Activated CD8-positive, alpha-beta memory T cell treated with anti-CD3 and anti-CD28 coated beads, Interleukin-2, amount 50 U/mL, for 48 hours (primary cell): ENCODE measurements at places on chromosomes 3 and 15.

DNA sequence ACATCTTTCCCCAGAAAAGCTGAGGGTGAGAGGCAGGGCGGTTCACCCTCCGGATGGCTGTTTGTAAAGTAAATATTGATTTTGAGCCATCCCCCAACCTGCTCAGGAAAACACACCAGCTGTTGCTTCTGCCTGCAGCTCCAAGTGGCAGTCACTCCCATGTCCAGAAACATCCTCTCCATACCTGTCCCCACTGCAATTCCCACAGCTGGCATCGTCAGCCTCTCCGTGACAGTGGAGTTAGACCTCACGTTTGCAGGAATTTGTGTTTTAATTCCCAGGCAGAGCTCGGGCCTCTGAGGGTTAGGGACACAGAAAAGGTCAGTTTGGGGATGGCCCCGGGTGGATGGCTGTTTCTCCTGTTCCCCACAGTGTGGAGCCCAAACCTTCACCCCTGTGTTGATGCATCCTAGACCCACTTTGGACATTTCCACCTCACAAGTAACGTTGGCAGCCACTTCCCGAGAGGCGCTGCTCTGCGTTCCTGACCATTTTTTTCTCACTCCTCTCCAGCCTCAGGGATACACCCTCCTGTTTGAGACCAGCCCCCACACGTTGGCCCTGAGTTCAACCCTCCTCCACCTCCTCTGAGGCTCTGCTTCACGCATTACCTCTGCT lies 11.8 kb upstream of the FAM174B start:
- DNase-seq = no peak

GRCh38 chr3:195039180-195039843 lies 231.6 kb downstream of the XXYLT1 start:
- DNase-seq = no peak

GRCh38 chr3:127350172-127351050 lies 62.6 kb upstream of the PRR20G start:
- DNase-seq = no peak

GRCh38 chr3:49700453-49701128 lies 11.2 kb downstream of the RNF123 start:
- DNase-seq = no peak

DNA sequence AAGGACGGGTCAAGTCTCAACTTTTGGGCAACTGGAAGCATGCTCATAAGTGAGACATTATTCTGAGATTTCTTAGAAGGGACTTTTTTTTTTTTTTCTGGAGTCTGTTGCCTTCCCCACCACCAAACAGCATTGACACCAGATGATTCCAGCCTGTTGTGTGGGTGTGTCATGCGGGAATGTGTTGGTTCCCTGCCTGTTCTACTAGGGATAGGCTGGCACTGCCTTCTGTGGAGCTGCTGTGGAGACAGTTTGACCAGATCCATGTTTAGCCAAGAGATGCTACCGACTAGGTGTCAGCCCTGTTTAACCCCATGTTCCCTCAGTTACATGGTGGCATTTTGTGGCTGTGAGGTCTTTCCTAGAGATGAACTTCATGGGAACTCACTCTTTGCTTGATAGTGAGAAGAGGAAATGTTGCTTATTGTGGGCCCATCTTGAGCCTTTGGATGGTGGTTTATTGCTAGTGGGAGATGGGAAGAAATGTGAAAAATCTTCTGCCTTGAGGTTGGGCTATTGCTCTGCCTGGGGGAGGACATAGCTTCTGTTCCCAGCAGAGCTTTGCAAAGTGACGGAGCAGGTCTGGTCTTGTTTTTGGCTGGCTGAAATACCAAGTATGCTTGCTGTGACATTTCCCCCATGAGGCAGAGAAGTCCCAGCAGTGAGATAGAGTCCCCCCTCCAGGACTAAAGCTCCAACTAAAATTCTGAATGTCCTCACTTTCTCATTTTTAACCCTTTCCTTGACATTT lies 31.3 kb downstream of the TRAK1 start:
- DNase-seq = no peak

DNA sequence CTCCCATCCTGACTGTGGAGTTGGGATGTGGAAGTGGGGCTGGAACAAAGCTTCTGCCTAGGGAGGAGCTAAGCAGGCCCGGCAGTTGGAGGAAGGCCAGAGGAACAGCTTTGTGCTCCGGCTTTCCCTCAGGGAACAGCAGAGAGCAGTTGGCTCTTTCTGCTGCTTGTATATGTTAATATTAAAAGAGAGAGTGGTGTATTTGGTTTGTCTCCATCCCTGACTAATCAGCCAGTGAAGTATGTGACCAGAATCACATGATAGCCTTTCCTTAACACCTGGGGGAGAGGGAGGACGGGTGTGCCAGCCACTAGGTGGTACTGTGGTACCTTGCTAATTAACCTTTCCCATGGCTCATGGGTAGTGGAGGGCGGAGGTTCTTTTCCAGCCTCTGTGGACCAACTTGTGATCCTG lies 10.0 kb downstream of the EIF2B5 start:
- no peak for DNase-seq

DNA sequence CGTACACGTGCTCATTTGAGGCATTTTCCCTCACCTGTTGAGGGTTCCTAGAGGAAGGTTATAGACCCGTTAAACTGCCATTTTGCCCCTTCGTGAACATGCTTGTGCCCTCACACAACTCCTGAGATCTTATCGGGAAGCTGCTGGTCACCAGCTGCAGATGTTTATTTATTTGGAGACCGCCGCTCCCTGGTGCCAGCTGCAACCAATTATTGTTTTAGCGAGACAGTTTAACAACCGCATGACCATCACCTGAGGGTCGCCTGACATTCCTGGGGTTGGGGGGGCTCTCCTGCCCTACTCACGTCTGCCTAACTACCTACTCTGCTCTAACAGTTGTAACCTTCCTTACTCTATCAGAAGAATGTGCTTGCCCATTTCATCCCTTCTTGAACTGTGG lies 292.5 kb downstream of the MCTP2 start:
- no peak for DNase-seq

DNA sequence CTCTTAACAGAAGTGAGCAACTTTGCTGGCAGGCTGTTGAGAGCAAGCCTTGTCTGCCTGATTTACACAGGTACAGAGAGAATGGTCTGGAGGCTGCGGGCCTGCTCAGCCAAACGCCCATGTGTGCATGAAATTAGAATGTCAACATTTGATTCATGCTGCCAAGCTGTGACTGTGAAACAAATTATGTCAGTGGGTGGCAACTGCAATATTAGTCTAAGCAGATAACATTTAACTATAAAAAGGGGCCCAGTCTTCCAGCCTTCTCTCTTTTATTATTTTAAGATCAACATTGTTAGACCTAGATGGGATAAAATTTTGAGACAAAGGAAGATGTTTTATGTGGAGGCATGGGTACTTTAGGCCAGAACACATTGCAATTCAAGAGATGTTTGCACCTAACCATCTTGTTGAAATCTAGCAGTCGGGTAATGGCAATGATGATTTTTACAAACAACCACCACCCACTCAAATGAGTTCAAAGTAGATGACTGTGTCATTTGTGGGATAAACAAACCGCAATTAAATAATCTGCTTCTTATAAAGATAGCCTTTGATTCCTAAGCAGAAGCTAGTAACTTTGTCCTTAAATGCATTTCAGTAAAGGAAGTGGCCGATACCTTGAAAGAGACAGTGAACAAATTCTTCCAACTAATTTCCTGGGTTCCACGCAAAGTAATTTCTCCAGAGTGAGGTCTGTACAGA lies 70.2 kb downstream of the FOXB1 start:
- DNase-seq = no peak

DNA sequence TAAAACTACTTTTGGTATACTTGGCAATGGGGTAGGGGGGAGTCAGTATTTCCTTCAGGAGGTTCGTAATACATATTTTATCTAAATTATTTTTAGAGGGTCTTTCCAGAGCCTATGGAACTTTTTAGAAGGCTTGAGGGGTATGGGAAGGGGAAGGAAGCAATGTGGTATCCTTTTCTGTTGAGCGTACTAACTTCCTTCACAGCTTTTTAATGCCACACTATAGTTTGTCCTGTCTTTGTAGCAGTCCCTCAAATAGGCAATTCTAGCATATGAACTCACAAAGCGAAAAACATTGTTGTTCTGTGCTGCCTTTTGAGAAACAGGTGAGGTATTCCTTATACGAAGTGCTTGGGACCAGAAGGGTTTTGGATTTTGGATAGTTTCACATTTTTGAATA lies 22.3 kb upstream of the P2RY13 start:
- DNase-seq = no peak

- no peak for DNase-seq
These were observed 56.6 kb downstream of the P3H2 start for GRCh38 chr3:190064112-190064511.

GRCh38 chr3:194952841-194953241 lies 267.2 kb downstream of the FAM43A start:
- no peak for DNase-seq

DNA sequence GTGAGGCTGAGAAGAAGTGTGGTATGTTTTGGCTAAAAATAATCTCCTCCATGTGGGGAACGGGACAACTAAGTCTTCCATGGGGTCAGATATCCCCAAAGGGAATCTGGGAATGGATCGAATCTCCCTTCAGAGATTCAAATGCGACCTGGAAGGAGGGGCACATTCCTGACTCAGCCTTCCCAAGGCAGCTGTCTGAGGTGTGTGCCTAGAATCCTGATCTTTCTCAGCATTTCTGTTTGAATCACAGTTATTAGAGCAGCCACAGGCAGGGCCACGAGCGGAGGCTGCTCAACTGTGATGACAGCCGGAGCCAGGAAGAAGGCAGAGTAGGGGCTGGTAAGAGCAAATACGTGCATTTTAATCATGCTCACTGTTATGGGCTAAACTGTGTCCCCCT lies 135.1 kb downstream of the ADAMTS17 start:
- no peak for DNase-seq

GRCh38 chr3:109116031-109116430 lies 1.9 kb downstream of the MORC1 start:
- DNase-seq = no peak

GRCh38 chr3:176447369-176447768 lies 749.9 kb downstream of the TBL1XR1 start:
- no peak for DNase-seq

GRCh38 chr3:197890693-197891092 lies 59.3 kb upstream of the RPL35A start:
- no peak for DNase-seq

DNA sequence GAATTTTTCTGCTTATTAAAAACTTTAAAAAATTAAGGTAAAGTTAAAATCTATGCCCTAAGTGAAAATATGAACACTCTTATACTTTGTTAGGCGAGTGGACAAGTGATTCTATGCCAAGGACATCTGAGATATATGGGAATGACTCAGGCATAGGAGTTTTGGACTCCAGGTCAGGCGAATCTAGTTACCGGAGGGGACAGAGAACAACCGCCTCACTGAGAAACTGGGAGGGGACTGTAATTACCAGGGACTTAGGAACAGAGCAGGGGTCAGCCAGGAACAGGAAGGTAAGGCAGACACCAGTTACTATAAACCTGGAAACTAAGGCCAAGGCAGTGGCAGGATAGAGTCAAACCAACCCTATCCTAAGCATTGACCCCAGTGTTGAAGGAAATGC lies 16.8 kb upstream of the ATP1B3 start:
- no peak for DNase-seq

- DNase-seq = no peak
These were observed 20.6 kb downstream of the SPSB4 start for GRCh38 chr3:141071681-141072260.

DNA sequence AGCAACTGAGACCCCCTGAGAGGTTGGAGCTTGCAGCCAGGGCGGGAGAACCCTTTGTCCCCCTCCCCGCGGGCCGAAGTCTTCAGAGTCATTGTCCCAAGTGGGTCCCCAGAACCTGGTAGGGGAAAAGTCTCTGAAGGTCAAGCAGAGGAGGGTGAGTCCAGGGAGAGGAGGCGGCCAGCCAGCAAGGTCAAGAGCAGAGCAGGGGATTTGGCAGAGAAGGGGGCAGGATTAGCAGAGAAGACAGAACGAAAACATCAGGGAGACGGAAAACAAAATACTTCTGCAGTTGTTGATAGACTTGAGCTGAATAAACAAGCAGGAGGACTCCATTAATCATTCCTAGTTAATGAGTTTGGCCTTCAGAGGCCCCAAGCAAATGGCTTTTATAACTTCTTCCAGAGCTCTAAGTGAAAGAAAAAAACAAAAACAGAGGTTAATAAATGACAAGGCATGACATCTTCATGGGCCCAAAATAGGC lies 66.7 kb downstream of the GRIP2 start:
- DNase-seq = no peak

DNA sequence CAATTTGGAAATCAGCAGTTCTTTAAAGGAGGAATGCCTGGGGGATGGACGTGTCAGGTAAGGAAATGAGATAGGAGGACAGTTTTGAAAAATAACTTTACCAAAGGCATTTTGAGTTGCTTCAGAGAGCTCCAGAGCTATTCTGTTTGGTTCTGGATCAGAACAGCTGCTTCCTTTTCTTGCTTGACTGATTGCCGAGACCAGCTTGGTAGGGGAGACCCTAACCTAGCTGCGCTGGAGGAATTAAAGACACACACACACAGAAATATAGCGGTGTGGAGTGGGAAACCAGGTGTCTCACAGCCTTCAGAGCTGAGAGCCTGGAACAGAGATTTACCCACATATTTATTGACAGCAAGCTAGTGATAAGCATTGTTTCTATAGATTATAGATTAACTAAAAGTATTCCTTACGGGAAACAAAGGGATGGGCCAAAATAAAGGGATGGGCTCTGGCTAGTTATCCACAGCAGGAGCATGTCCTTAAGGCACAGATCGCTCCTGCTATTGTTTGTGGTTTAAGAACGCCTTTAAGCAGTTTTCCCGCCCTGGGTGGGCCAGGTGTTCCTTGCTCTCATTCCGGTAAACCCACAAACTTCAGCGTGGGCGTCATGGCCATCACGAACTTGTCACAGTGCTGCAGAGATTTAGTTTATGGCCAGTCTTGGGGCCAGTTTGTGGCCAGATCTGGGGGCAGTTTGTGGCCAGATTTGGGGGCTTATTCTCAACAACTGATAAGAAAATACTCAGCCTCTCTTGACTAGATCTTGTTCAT lies 556.0 kb downstream of the ROBO1 start:
- no peak for DNase-seq

DNA sequence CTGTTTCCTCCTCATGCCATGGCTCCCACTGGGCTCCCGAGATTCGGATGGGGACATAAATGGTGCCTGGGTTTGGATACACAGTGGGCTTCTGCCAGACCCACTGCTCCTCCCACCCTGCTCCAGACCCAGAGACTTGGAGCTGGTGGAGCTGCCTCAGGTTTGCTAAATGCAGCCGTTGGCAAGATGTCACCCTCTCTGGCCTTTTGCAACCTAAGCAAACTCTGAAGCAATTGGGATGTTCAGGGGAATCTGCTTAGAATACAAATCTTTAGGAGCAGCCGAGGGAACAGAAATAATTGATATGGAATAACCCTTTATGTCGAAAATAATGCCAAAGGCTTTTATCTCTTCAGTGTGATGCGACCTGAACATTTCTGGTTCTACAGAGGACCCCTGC lies 33.4 kb downstream of the PRICKLE2 start:
- DNase-seq = no peak

DNA sequence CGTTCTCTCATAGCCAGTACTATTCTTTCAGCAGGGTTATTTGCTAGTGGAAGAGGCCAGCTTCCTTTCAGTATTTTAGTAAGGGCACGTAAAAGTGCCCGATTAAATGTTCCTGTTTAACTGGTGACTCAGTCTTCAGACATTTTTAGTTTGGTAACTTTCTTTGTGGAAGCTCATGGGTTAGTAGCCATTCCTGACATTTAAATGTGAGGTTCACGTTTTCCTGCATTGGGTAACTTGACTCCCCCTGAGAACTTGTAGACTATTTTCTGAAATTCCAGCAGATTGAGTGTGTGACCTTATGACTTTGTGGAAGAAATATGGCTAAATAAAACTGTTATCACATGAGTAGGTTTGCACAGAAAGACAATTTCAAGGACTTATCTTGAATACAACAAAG lies 16.9 kb downstream of the ABHD2 start:
- DNase-seq = no peak
